ENCODE measurements at places on chromosomes 6 and 20.
A peak's percentile ranks its signal among the peaks of the same experiment; 100 is the strongest.

DNA sequence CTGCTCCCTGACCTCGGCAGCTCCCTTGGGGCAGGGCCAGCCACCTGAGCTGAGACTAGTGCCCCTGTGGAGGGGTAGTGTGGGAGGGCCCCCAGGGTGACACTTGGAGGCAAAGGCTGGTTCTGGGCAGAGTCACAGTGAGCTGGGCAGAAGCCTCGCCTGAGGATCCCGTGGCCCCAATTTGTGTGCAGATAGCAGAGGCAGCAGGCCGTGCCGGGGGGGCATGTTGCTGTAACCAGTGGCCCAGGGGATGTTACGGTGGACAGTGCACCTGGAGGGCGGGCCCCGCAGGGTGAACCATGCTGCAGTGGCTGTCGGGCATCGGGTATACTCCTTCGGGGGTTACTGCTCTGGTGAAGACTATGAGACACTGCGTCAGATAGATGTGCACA is 2.9 kb downstream of the KLHDC3 start:
- no peak for DNase-seq

GRCh38 chr20:36102809-36103596 is 51.5 kb upstream of the EPB41L1 start:
- no peak for DNase-seq

- DNase-seq, result no peak
Measured at GRCh38 chr6:168162366-168162765, 83.4 kb upstream of the FRMD1 start.

- no peak for DNase-seq
Measured at GRCh38 chr20:11274141-11274594, 600.4 kb upstream of the JAG1 start.

DNA sequence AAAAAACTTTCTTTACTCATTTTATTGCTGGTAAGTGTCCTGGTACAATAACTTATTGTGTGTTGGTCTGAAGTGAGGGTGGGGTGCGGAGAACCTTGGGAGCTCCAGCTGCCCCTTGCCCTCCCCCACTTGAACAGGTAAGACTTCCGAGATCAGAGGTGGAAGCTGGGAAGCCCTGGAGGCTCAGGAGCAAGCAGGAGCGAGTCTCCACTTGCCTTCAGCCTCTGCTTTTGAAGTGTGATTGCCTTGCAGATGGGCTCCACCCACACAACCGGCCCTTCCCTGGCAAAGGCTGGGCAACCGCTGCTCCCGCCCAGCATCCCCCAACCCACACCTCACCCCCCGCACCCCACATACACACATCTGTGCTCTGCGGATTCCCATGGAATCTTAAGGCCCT is 179.6 kb downstream of the TFAP2C start:
- DNase-seq, result no peak

DNA sequence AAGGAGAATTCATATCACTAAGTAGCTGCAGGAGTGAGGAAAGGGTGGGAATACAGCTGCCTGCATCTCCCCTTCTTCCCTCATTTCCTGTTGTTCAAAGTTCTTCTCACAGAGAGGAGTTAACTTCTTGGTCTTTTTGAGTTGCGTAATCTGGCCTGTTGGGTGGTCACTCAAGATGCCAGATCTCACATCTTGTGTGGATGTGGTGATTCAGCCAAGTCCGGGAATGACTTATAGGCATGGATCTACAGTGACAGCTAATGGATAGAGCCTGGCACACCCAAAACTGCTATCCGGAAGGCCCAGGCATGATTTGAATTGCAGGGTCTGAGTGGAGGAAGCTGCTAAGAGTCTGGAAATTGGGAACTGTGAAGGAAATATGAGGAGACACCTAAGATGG is 100.2 kb upstream of the SLC35B3 start:
- no peak for DNase-seq

DNA sequence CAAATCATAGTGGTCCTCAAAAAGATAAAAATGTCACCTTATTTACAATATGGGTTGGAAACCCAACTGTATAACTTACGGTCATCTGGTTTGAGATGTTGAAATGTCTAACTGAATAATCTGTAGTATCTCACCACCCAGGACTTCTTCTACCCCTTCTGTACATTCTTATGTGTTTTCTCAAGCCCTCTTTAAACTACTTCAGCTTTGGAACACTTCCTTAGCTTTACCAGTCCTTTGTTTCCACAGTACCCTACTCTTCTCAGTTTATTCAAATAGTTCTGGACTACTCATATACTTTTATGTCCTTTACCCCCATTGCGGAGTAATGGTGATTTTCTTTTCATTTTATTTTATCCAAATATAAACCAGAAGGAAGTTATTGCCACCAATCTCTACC is 128.6 kb upstream of the FOXO3 start:
- DNase-seq, result no peak

GRCh38 chr20:48826069-48826468 is 1.7 kb downstream of the PREX1 start:
- no peak for DNase-seq

DNA sequence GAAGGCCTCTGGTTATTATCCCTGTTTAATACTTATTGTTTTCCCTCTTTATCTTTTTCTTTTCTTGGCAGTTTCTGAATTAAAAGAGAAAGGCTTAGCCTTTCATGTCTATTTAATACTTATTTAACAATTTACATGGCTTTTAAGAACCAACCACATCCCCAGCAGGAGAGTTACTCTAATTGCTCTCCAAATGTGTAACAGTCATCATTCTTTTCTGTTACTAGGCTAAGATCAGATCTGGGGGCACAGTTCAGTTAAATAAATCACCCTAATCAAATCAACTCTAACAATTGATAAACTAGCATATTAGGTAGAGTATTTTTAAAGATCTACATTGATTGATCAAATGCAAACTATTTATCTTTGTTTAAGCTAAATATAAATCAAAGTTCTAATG is 54.1 kb upstream of the NT5E start:
- no peak for DNase-seq

GRCh38 chr6:28537509-28538140 is 11.9 kb downstream of the GPX5 start:
- no peak for DNase-seq

DNA sequence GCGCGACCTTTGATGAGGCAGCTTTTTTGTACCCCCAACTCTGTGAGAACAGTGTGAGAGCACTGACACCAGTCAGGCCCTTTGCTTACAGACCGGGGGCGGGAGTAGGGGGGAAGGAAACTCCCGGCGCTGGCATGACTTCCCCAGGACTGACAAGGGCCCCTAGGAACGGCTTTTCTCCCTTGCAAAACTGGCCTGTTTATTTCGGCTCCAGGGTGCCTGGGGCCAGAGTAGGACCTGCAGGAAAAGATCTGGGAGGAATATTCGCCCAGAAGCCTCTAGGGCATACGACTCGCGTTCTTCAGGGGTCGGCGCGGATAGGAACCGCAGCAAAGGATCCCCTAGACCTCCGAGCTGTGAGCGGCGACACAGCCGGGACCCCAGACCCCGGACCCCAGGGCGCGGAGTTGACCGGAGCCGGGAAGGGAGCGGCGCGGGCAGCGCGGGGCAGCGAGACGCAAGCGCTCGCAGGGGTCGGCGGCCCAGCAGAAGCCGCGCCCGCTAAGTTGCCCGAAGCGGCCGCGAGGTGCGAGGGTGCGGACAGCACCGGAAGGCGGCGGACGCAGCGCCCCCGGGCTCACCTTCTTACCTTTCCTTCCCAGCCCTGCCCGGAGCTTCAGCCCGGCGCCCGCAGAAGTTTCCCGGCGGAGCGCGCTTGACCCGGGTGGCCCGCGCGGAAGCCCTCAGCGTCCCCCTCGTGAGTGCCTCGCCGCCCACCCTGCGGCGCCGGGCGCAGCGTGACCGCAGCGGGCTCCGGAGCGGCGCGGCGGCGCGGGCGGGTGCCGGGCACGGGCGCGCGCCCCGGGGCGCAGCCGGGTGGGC is at the start of gene POPDC3:
Gene POPDC3, minus strand, starts transcription at position 771 of the 822 bp plus-strand sequence. CDS start 18,105 bp downstream, outside the sequence.
- DNase-seq, result no peak

DNA sequence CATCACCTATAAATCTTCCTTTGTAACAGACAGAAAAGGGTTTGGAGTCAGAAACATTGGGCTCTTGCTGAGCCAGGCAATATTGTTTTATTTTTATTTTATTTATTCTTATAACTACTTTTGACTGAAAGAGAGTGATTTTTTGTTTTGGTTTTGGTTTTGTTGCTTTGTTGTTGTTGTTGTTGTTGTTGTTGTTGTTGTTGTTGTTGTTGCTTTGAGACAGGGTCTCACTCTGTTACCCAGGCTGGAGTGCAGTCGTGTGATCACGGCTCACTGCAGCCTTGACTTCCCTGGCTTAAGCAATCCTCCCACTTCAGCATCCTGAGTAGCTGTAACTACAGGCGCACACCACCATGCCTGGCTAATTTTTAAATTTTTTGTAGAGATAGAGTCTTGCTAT is 15.0 kb upstream of the SLC13A3 start:
- DNase-seq, result no peak

- no peak for DNase-seq
Measured at GRCh38 chr20:42484790-42485375, 704.8 kb downstream of the PTPRT start.

DNA sequence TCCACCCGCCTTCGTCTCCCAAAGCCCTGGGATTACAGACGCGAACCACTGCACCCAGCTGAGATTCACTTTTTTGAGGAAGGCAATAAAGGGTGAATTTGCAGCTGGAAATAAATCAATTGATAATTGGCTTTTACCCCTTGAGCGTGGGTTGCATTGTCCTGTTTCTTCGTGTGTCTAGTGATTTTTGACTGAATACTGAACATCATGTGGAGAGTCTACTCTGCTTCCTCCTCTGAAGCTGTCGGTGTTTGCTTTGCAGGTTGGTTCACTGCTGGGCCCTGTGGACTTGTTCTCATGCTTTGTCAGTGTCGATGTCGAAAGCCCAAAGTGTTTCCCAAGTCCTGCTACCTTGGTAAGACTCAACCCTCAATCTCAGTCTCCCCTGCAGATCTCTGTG is 5.8 kb upstream of the EEF1A2 start:
- DNase-seq, result no peak

DNA sequence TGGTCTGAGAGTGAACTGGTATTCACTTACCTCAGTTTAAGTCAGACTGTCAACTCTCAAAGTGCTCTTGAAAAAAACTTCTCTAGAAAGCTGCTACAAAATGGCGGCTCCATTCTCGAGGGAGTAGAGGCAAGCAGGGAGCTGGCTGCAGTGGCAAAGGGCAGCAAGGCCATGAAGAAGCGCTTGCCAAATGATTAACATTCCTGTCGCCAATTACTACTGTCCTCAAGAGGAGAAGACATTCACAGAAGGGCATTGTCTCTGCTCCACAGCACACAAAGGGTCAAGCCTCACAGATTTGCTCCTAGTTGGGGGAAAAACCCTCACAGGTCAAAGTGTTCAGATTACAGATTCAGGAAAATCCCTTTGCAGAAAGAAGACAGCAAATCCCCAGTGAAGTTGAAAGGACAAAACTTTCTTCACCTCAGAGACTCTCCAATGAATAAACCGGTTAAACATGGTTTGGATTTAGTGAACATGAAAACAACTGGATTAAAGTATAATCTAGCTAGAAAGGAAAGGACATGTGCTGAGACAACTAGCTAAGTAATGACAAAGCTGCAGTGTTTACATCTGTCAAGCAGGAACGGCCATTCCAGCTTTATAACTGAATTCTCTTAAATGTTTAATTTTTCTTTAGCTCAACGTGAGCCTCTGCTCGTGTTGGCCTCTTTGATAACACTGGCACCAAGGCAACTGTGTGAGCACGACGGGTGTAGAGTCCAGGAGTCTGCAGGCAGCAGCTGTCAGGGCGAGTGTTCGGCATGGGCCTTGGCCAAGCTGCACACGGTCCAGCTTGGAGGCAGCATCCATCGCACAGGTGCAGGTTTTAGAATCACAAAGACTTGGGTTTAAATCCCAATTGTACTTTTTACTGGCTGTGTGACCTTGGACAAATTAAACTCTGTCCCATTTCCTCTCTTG is 37.6 kb downstream of the NR2E1 start:
- no peak for DNase-seq

DNA sequence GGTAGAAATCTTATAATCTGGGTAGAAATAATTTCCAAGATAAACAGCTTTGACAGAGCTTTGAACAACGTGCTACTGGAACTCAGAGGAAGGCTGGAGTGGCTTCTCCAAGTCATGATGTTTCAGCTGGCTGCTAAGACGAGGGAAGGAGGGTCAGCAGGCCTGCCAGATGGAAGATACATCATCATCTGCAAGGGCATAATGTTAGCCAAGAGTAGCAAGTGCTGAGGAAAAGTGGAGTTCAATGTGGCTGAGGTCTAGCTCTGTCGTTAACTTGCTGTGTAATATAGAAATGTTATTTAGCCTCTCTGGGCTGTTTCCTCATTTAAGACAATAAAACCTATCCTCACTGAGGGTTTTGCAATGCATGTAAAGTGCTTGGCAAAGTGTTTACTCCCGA is 35.1 kb downstream of the RGS17 start:
- DNase-seq, result no peak

DNA sequence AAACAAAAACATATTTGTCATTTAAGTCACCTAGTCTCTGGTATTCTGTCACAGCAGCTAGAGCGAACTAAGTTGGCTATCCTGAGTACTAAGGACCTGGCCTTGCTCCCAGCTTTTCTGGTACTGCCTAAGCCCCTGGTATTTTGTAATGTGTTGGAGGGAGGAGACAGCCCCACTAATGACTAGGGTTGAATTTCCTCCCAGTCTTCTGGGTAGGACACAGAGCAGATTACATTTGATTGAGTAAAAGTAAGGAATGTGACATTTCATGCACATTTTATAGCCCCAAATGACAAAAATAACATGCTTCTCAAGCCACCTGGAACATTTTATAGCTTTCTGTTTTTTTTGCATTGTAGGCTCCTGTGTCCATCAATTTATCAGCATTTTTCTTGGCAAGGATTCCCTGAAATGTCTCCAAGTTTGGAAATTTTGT is 47.9 kb upstream of the DDR1 start:
- DNase-seq, result no peak

GRCh38 chr6:170130771-170131241 is 160.1 kb downstream of the DLL1 start:
- no peak for DNase-seq

DNA sequence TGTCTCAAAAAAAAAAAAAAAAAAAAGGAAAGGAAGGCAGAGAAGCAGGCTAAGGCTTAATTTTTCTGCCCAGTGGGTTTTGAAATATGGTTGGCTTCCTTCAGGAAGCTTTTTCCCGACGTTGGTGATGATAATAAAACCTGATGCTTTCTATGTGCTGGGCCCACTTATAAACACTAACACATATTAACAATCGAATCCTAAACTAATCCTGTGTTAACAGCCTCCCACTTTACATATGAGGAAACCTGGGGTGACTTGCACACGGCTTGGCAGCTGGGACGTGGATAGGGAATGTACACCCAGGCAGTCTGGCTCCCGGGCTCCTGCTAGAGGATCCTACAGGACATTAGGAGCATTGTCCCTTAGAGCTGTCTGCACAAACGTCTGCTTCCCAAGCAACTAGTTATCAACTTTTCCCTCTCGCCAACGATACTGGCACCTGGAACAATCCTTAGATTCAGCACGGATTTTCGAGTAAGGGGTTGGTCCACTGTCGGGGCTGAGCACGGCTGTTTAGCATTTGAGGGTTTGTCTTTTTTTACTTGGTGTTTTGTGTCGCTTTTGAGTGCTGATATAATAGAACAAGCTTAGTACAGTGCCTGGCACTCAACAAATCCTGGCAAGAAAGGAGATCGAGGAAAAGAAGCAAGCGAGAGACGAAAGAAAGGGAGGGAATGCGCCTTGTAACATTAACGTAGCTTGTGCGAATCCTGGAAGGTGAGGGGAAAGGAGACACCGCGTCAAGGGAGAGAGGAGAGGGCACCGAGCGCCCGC is 622 bp upstream of the KIZ start:
- no peak for DNase-seq

- peak; percentile 32 for DNase-seq
Measured at GRCh38 chr6:47787620-47788497, 6.0 kb downstream of the OPN5 start.

Data from activated CD8-positive, alpha-beta memory T cell treated with anti-CD3 and anti-CD28 coated beads for 1 hour (primary cell).